Right lobe of liver (tissue), 6 donors: ENCODE measurements at places on chromosomes 6 and 20. TPM values are rescaled to one million over a fixed set of nuclear protein-coding genes. Genes with fewer than 3 reads are reported as not detected.
A peak's percentile ranks its signal among the peaks of the same experiment; 100 is the strongest.

PBX2 gene
- total RNA-seq, result 15.5 TPM

LPIN3 gene
- total RNA-seq, result 10.5 TPM

RNF5 gene
- total RNA-seq, result 85.4 TPM

SLC44A4 gene
- total RNA-seq, result 0.09 TPM

CLIC5 gene
- 0.24 TPM for total RNA-seq

ZNF165 gene
- 1.2 TPM for total RNA-seq

GRCh38 chr6:53216301-53216700 is 67.7 kb upstream of the GCM1 start:
- no peak overlapping the region for H3K27ac ChIP-seq
- no peak overlapping the region for H3K4me3 ChIP-seq
- DNase-seq, result no peak
- no peaks in the 10 kb centered on the region for H3K36me3 ChIP-seq

- H3K27me3 ChIP-seq, result no peaks in the 10 kb centered on the region
- no peaks in the 10 kb centered on the region for H3K36me3 ChIP-seq
- DNase-seq, result peak; percentile 71
- peaks cover 5% of the 10 kb centered on the region for H3K4me1 ChIP-seq
Measured at GRCh38 chr6:17392978-17393891, at the start of gene CAP2. TSS of gene CAP2 (plus strand) at chr6:17393595. CDS start at chr6:17421556, 27,961 bp downstream.

GRCh38 chr6:27066802-27067201 is 180.7 kb upstream of the PRSS16 start:
- no peak for DNase-seq
- H3K4me3 ChIP-seq, result no peak overlapping the region
- no peak overlapping the region for H3K27ac ChIP-seq

DNA sequence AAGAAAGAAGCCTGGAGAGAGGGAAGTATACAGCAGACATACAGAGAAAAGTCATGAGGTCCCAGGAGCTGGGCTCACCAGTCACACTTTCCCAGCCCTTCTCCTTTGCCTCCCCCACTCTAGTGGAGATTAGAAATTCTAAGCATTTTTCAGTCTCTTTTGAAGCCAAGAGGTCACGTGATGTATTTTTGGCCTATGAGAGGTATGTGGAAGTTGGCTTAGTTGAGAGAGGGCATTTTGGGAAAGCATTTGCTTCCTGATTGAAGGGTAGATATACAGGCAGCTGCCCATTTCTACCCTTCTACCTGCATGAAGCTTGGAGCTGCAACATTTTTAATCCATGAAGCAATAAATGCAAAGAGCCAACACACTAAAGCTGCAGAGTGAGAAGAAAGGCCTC is 106.0 kb upstream of the TNFAIP3 start:
- DNase-seq, result no peak
- H3K27ac ChIP-seq, result no peak overlapping the region
- no peaks in the 10 kb centered on the region for H3K27me3 ChIP-seq
- H3K4me3 ChIP-seq, result no peak overlapping the region

DNA sequence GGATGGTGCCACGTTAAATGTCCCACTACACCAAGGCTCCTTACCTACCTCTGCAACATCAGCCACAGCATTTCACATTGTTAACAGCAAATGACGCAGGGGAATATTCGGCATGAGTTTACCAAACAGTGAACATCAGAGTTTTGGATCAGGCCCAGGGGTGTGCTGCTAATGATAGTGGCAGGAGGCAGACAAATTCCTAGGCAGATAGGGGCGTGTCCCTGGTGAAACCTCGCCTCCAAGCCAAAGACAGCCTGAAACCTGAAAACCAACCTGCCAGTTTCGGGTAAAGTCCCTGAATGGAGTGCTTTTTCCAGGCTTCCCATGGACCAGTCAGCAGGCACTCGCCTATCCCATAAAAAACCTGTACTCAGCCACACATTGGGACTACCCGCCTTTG is 133.6 kb downstream of the SH3BGRL2 start:
- H3K27ac ChIP-seq, result no peak overlapping the region
- no peaks in the 10 kb centered on the region for H3K27me3 ChIP-seq
- no peak overlapping the region for H3K4me3 ChIP-seq
- no peaks in the 10 kb centered on the region for H3K36me3 ChIP-seq
- no peak for DNase-seq

DNA sequence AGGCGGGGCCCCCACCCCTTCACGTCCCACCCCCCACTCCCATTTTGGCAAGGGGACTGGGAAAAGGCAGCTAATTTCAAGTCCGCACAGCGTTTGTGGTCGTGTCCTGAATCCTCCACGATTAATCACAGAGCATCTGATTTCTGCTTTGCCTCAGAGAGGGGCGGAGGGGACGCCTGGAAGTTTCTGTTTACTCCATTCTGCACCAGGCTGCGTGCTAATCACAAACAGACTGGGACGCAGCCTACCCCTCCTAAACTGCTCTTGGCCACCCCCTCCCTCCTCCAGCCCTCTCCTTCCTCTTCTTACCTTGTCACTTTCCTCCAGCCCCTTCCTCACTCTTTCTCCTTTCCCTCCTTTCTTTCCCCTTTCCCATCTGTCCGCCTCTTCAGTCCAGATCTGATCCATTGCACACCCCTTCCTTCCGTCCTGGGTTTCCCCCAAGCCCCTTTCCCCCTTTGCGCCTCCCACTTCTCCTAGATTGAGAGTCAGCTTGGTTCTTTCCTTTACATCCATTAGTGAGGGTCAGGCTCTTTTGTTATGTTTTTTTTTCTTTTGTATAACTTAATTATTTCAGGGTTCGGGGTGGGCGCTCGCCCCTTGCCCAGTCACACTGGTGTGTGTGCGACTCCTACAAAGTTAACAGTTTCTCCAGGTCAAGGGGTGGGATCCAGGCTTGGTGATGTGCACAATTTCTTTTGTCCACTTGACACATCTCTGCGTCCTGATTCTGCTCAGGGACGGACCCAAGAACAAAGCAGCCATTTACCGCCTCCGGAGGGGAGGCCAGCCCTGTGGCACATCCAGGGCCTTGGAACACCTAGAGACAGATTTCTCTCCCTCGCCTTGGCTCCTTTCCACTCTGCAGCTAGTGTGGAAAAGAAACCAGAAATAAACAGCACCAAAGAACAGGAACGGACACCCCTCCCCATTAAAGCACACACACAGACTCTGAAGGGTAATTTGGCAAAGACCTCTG is 520 bp upstream of the RIPOR3 start:
- H3K4me1 ChIP-seq, result no peaks in the 10 kb centered on the region
- peak overlapping the region; percentile 31 for H3K27ac ChIP-seq
- peak overlapping the region; percentile 41 for H3K4me3 ChIP-seq
- H3K36me3 ChIP-seq, result no peaks in the 10 kb centered on the region

DNA sequence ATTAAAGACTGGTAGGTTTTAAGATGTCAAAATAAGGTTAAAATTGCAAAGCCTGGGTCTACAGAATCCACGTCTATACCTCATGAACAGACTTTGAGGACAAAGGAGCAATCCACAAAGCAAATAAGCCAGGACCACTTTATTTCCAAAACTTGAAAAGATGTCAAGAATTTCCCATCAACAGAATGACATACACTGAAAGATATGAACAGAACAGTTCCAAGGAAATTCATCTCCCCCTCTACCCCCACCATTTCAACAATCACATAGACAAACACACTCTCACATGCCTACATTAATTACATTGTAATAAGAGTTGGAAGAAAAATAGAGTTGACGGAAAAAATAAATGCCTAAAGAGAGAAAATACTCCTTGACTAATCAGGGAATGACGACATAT is 45.2 kb upstream of the NHSL1 start:
- H3K4me3 ChIP-seq, result no peak overlapping the region
- H3K4me1 ChIP-seq, result peaks cover 11% of the 10 kb centered on the region
- H3K36me3 ChIP-seq, result no peaks in the 10 kb centered on the region
- DNase-seq, result no peak
- H3K27me3 ChIP-seq, result no peaks in the 10 kb centered on the region

DNA sequence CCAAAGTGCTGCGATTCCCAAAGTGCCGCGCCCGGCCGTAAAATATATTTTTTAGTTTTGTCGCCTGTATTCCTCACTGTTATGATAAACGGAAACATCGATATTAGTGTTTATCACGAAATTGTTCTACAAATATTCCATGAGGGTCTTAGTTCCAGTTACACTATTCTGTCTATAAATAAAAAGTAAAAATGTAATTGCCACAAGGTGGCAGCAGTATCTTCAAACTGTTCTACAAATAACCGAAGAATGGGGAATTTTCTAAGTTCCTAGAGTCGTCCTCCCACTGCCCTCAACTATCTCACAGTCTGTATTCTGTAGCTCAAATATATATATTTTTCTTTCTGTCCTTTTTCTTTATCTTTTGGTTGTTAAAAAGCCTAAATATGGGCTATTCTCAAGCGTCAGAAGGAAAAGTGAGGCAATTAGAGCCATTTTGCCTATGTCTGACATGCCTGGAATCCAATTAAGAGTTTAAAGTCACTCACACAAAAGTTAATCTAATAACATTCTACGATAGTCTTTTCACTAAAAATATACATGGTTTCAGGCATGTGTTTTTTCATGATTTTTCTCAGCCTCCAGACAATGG is 14.2 kb upstream of the FAM162B start:
- no peak for DNase-seq
- H3K4me1 ChIP-seq, result no peaks in the 10 kb centered on the region
- no peaks in the 10 kb centered on the region for H3K36me3 ChIP-seq
- no peaks in the 10 kb centered on the region for H3K27me3 ChIP-seq
- H3K4me3 ChIP-seq, result no peak overlapping the region

DNA sequence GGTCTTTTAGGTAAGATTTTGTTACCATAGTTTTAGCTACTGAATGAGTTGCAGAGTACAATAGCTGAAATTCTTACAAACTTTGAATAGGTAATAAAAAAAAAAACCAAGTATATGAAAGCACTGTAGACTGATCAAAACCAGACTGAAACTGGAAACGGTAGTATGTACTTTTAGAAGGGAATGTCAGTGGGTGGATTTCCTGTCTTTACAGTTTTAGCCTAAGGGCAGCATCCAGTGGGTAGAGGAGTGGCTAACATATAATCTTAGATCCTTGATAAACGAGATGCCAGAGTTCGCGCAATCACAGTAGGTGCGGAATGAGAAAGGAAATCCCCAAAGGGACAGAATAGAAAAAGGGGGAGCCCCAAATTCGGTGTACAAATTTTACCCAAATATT is 385.9 kb upstream of the RUNX2 start:
- no peak overlapping the region for H3K27ac ChIP-seq
- no peak overlapping the region for H3K4me3 ChIP-seq
- no peaks in the 10 kb centered on the region for H3K36me3 ChIP-seq
- H3K27me3 ChIP-seq, result no peaks in the 10 kb centered on the region
- DNase-seq, result no peak

GRCh38 chr20:9142809-9143208 is 73.9 kb downstream of the PLCB4 start:
- H3K27ac ChIP-seq, result no peak overlapping the region
- no peak for DNase-seq
- no peak overlapping the region for H3K4me3 ChIP-seq
- no peaks in the 10 kb centered on the region for H3K36me3 ChIP-seq

GRCh38 chr20:4047614-4048013 is 32.3 kb upstream of the RNF24 start:
- no peak for DNase-seq
- H3K27ac ChIP-seq, result no peak overlapping the region
- H3K27me3 ChIP-seq, result no peaks in the 10 kb centered on the region
- no peaks in the 10 kb centered on the region for H3K4me1 ChIP-seq
- H3K36me3 ChIP-seq, result no peaks in the 10 kb centered on the region
- no peak overlapping the region for H3K4me3 ChIP-seq

DNA sequence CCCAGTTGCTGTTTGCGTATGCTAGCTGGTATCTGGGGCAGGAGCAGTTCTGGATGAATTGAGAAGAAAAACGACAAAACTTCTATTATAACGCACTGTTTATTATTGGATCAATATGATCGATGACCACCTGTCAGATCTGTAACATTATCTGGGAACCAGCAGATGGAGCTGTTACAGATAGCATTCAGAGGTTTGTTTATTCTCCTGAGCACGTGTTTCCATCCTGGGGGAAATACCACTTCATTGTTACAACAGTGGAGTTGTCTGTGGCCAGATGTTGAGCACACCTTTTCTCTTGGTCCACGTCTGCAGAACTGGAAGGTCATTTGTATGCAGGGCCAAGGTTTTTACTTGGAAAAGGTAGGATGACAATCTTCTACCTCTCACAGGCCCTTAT is 16.0 kb upstream of the NKX2-2 start:
- peaks cover 9% of the 10 kb centered on the region for H3K4me1 ChIP-seq
- no peak for DNase-seq
- no peaks in the 10 kb centered on the region for H3K27me3 ChIP-seq

DNA sequence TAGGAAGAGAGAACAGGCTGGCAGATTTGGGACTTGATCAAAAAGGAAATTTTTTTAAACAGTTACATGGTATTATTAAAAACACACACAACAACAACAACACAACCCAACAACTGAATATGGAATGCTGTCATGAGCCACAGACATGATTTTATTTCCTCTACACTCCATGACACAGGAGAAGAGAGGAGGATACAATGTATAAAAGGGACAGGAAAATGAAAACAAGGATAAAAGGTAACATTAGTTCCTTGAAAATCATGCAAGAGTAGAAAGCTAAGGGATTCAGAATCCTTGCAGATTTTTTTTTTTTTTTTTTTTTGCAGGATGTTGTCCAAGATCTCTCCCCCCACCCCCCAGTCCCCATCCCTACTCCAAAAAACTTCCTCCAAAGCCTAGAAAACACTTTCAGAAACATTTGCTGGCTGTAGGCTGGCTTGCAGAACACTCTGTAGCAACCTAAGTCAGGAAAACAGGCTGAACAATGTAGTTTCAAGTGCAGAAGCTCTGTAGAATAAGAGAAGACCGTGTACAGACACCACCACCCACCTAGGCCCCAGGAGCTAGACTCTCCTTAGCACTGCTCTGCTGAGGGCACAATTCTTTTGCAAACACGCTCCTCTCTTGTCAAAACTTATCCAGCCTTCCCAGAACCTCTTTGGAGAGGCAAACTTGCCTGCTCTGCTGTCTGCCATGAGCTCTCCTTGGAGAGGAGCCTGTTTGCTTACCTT is 845 bp downstream of the ZMYND8 start:
- no peaks in the 10 kb centered on the region for H3K27me3 ChIP-seq
- H3K4me1 ChIP-seq, result peaks cover 38% of the 10 kb centered on the region
- DNase-seq, result no peak
- H3K36me3 ChIP-seq, result no peaks in the 10 kb centered on the region
- peak overlapping the region; percentile 9 for H3K4me3 ChIP-seq

DNA sequence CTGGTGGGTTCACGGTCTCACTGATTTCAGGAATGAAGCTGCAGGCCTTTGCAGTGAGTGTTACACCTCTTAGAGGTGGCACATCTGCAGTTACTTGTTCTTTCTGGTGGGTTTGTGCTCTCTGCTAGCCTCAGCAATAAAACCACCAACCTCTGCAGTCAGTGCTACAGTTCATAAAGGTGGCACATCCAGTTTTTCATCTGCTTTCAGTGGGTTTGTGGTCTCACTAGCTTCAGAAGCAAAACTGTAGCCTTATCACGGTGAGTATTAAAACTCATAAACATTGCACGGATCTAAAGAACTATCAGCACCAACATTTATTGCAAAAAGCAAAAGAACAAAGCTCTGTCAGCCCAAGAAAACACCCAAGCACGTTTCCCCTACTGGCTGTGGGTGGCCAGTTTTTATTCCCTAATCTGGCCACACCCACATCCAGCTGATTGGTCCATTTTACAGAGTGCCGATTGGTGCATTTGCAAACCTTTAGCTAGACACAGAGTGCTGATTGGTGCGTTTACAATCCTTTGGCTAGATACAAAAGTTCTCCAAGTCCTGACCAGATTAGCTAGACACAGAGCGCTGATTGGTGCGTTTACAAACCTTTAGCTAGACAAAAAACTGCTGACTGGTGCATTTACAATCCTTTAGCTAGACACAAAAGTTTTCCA is 3.4 kb upstream of the TMEM14C start:
- no peak overlapping the region for H3K27ac ChIP-seq
- no peak for DNase-seq
- peak overlapping the region; percentile 47 for H3K4me3 ChIP-seq
- no peaks in the 10 kb centered on the region for H3K36me3 ChIP-seq
- no peaks in the 10 kb centered on the region for H3K4me1 ChIP-seq
- no peaks in the 10 kb centered on the region for H3K27me3 ChIP-seq
